ENCODE measurements at places on chromosomes 11 and 22.

GRCh38 chr11:32053151-32053888, 37.6 kb upstream of the RCN1 start:
- H3K36me3 ChIP-seq: no peaks in the 10 kb centered on the region
- no peak overlapping the region for H3K4me3 ChIP-seq
- H3K27me3 ChIP-seq: no peaks in the 10 kb centered on the region
- H3K27ac ChIP-seq: no peak overlapping the region
- DNase-seq: no peak

DNA sequence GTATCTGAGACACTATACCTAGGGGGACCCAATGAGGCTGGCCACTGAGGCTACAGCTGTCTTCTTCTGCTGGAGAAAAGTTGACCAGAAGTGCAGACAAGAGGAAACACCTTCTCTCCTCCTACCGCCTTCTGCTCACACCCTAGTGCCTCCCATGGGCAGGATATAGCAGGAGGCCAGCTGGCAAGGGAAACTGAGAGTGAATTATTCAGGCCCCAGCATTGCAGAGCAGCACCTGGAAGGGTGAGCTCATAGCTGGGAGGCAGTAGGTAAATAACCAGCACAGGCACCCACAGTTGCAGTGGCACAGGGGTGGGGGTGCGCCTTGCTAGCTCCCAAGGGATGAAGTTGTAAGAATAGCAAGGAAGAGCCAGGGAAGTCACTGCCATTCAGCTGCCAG, 267.4 kb upstream of the NCAM1 start:
- no peaks in the 10 kb centered on the region for H3K27me3 ChIP-seq
- no peaks in the 10 kb centered on the region for H3K36me3 ChIP-seq
- no peak overlapping the region for H3K27ac ChIP-seq
- no peaks in the 10 kb centered on the region for H3K4me1 ChIP-seq
- H3K4me3 ChIP-seq: no peak overlapping the region
- no peak for DNase-seq

- no peaks in the 10 kb centered on the region for H3K27me3 ChIP-seq
- no peaks in the 10 kb centered on the region for H3K36me3 ChIP-seq
- no peak for DNase-seq
- no peak overlapping the region for H3K27ac ChIP-seq
These were observed 4.7 kb upstream of the ARHGAP42 start for GRCh38 chr11:100682247-100682969.

DNA sequence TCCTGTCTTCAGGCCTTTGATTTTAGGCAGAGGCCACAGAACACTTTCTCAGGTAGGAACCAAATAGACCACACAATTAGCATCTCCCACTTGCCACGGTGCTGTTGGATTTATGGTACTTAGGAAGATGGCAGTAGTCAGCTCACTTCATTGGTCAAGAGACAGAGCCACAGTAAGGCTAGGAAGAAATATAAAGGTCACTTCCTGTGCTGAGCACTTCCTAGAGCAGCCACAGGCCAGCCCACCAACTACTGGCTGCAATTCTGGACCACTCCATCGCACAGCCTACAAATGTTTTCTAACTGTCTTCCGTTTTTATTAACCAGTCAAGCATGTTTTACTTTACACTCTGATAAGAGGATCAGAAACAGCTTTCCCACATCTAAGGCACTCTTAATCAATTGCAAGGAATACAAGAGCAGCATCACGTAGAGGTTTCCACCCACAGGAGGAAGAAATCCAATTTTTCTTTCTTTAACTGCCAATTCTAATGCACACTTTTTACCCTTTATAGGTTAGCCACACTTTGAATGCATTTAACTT, 54.7 kb downstream of the ABTB2 start:
- peaks cover 18% of the 10 kb centered on the region for H3K4me1 ChIP-seq
- no peak overlapping the region for H3K4me3 ChIP-seq
- H3K27me3 ChIP-seq: no peaks in the 10 kb centered on the region
- DNase-seq: no peak
- no peaks in the 10 kb centered on the region for H3K36me3 ChIP-seq
- H3K27ac ChIP-seq: no peak overlapping the region

GRCh38 chr11:8577791-8578581, 16.0 kb downstream of the STK33 start:
- no peak overlapping the region for H3K4me3 ChIP-seq
- no peaks in the 10 kb centered on the region for H3K4me1 ChIP-seq
- H3K36me3 ChIP-seq: no peaks in the 10 kb centered on the region

GRCh38 chr11:59862252-59862651, 4.0 kb downstream of the TCN1 start:
- no peak for DNase-seq
- H3K36me3 ChIP-seq: no peaks in the 10 kb centered on the region
- H3K4me3 ChIP-seq: no peak overlapping the region
- no peaks in the 10 kb centered on the region for H3K27me3 ChIP-seq

DNA sequence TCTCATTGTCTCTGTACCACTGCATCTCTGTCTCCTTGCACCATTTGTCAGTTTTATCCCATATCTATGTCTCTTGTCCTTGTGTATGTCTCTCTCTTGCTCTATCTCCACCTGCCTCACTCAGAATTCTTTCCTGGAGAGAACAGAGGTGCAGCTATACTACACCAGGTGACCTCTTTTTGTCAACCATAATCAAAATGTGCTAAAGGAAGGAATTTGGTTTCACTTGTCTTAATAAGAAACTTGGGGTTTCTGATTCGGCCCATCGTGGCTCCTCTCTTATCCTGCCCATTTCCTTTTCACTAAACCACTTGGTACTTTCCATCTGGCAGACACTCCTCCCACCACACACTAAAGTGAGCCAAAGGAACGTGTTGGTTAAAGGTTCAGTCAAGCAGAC, 2.0 kb upstream of the C11orf42 start:
- H3K4me1 ChIP-seq: no peaks in the 10 kb centered on the region
- no peak overlapping the region for H3K27ac ChIP-seq
- no peak for DNase-seq
